ENCODE measurements at places on chromosomes 7 and 10.

DNA sequence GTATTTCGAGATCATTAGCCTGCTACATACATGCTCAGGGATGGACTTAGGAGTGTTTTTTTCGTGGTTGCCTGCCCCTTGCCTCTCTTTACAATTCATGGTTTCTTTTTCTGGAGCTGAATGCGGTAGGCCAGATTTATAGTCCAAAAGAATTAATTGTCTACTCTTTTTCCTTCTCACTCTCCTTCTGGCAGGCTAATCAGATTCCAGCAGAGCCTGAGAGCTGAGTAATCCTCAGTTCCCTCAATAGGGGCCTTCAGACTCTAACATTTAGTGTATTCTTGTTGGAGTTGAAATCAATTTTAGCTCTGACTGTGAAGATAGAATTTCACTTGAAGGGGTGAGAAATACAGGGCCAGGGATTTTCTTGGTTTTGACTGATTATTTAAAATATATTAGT lies 16.4 kb downstream of the SORCS3 start:
- DNase-seq, result peak; percentile 28

- no peak for DNase-seq
These were observed 15.5 kb downstream of the ZC3HAV1 start for GRCh38 chr7:139094030-139094429.

GRCh38 chr10:75033399-75034130 lies 77.9 kb upstream of the SAMD8 start:
- DNase-seq, result no peak

DNA sequence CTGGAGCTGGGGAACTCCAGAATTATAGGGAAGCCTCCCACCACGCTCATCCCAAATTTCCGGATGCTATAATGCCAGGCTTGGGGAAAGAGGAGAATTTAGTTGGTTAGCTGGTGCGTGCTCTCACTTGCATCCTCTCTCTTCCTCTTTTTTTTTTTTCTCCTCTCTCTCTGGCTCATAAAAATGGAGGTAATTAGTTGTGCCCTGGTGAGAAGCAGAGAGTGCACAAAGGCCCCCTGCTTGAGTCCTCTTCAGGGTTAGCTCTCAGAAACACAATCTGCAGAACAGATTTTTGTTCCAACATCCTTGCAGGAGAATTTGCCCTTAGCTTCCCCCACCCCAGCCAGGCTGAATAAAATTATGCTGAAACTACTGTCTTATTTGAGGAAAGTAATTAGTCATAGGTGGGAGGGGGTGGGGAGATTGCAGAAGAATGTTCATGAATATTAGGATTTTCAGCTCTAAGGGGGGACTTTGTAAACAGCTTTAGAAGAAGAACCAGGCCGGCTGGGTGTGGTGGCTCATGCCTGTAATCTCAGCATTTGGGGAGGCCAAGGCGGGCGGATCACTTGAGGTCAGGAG lies 7.6 kb downstream of the SERPINE1 start:
- peak; percentile 84 for DNase-seq

DNA sequence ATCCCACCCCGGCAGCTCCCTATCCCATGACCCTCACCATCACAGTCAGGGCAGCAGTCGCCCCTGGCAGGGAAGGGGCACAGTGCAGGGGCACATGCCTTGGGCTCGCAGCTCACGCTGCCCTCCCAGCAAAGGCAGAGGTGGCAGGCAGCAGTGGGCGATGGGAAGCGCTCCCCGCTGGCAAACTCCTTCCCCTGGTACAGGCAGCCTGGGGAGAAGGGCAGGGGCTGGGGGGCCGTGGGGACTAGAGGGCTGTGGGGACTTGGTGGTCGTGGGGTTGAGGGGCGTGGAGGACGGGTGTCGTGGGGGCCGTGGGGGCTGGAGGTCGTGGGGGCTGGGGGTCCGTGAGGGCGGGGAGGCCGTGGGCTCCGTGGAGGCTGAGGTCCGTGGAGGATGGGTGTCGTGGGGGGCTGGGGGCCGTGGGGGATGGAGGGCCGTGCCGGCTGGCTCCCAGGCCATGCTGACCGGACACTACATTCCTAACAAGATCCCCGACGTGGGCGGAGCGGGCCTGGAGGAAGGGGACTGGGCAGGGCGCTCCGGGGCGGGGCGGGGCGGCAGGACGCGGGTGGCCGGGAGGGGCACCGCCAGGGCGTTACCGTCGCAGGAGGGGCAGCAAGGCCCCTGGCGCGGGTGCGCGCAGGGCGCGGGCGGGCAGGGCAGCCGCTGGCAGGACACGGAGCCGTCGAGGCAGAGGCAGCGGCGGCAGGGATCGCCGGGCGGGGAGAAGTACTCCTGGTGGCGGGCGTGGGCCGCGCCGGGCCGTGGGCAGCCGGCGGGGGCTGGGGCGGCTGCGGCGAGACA lies 20.0 kb downstream of the KCP start:
- no peak for DNase-seq

DNA sequence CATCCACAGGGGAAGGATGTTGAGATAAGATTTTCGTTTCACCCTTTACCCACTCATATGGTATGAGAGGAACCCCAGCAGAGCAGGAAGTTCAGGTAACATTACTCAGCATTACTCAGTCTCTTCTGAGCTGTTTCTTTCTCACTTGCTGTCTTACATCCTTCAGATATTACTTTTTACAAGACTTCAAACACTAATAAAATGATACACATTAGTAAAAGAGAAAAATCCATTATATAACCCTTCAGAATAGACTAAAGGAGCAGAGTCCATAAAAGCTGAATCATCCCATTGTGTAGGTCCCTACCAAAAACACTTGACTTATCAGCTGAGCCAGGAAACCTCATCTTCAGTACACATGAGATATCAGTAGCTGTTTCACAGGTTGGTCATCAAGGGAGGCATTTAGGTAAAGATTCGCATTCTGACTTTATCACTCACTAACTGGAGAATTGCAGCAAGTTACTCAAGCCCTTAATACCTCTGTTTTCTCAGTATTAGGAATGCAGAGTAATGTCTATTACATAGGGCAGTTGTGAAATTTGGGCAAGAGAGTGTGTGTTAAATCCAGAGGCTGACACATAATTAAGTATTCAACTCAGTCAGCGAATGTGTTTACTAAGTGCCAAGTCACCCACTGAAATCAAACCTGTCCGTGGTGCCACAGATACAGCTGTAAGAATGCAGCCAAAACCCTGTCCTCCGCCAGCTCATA lies 44.7 kb downstream of the KLF6 start:
- peak; percentile 60 for DNase-seq

DNA sequence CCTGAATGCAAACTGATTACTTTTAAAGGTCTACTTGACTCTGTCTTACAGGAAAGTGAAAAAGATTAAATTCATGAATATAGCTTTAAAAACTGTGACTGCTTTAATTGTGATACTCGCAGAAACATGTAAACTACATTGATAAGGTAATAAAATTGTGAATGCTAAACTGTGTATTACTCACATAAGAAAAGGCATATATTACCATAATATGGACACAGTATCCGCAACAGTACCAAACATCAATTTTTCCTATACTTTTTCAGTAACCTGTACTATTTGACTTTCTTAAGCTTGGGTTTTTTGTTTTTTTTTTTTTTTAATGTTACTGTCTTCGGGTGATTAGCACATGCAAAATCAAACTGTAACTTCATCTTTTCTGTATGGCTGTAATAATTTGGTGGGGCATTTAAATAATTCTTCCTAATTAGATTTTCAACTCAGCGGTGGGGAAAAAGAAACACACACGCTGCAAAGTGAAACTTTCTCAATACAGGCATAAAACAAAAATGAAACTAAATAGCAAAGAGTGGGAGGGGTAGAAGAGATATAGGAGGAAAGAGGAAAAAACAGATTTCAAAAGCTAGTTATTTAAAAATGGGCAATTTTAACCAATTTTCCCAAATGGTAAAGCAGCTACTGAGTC lies 23.2 kb downstream of the NT5C3A start:
- DNase-seq, result no peak

DNA sequence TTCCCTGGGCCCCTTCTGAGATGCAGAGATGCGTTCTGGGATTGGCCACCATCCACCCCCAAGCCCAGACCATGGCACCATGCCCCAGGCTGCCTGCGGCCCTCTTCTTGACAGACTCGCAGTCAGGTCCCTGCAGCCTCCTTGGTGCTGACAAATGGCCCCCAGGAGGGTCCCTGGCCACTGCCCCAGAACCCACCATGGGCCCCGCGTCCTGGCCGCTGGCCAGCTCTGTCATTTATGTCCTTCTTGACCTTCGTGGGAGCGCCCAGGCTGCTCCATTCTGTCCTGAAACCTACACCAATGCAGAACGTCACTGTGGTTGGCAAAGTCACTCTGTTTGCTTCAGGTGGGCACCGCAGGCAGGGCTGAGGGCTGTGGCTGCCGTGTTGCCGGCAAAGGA lies 39.5 kb upstream of the SLC29A4 start:
- no peak for DNase-seq

DNA sequence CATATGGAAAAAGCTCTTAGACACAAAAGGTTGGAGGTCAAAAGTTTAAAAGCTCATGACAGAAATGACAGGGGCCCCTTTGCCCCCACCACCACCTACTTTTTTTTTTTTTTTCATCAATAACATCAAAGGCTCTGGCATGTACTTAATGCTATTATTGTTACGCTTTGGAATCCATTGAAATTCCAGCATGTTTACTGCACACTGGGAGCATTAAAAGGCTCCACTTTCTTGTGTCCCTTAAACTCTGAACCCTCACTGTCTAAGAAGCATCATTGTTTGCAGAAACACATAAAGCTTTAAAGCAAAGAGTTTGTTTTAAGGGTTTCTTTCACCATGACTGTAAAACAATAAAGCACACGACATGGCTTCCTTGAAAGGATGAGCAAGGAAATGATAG lies 149.4 kb downstream of the GLI3 start:
- DNase-seq, result no peak

DNA sequence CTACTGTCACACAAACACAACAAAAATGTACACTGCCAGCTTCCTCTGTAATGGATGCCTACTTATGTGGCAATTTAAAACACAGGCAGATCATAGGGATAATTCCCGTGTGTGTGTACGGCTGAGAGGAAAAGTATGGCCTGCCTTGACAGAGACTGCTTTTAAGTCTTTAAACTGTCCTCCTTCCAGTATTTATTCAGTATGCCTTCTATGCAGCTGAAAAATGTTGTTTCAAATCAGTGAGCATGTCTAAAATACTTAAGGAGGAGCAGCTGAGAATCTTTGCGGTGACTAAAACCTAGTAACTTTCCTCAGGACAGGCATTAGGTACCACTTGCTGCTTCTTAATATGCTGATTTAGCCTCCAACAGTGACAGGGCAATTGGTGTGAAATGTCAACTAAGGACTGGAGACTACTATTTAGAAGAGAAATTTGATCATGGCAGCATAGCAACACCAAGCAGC lies 126.3 kb downstream of the CACNA2D1 start:
- DNase-seq, result no peak

DNA sequence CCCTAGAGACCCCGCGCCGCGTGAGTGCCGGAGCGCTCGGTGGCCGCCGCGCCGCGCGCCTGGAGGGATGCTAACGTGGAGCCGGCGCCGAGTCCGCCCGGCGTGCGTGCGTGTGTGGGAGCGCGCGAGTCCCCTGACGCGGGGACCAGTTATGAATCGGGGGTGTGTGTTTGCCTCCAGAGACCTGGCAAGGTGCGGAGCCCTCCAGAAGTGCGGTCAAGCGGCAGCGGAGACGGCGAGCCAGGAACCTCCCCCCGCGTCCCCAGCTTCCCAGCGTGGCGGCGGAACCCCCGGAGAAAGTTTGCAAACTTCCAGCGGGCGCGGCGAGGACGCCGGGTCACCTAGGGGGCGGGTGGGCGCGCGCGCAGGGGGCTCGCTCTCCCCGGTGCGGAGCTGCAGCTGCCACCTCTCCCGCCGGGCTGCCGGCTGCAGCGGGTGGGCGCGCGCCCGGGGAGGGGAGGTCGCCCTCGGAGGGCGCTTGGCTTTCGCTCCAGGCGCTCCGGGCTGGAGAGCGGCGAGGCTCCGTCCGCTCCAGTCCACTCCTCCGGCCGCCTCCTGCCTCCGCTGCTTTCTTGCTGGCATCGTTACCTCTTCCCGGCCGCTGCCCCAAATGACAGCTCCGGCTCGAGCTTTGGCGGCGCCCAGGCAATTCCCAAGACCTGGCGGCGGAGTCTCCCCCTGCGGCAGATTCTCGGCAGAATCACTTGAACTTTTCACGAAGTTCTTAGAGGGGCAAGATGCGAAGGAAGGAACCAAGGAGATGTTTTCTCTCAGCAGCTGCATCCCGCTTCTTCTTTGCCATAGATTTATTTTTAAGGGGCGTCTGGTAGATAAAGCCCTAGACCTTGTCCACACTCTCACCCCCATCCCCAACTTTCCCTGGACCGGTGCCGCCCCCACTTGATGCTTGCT lies 2.3 kb upstream of the CREB5 start:
- peak; percentile 39 for DNase-seq

GRCh38 chr10:50417886-50418830 lies 166.8 kb upstream of the ASAH2 start:
- DNase-seq, result peak; percentile 87

DNA sequence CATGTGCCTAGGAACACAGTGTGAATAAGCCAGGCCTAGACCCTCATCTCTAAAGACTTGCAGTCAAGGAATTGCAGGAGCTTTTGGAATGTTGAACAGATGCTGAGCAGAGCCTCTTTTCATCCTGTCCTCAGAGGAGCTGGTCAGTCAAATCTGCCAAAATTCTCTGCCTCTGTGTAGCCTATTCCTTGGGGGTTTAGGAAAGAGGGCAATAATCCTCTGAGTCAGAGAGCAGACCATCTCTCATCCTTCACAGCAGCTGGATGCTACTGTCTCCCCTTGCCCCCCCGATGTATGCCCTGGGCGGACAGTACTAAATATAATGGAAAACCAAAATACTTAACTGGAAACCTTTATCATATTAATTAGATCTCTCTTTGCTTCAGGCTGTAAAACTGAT lies 52.6 kb downstream of the BICC1 start:
- DNase-seq, result peak; percentile 50

GRCh38 chr7:73876973-73877372 lies 16.0 kb downstream of the TMEM270 start:
- no peak for DNase-seq

GRCh38 chr10:125982260-125982948 lies 86.0 kb downstream of the FANK1 start:
- peak; percentile 80 for DNase-seq

DNA sequence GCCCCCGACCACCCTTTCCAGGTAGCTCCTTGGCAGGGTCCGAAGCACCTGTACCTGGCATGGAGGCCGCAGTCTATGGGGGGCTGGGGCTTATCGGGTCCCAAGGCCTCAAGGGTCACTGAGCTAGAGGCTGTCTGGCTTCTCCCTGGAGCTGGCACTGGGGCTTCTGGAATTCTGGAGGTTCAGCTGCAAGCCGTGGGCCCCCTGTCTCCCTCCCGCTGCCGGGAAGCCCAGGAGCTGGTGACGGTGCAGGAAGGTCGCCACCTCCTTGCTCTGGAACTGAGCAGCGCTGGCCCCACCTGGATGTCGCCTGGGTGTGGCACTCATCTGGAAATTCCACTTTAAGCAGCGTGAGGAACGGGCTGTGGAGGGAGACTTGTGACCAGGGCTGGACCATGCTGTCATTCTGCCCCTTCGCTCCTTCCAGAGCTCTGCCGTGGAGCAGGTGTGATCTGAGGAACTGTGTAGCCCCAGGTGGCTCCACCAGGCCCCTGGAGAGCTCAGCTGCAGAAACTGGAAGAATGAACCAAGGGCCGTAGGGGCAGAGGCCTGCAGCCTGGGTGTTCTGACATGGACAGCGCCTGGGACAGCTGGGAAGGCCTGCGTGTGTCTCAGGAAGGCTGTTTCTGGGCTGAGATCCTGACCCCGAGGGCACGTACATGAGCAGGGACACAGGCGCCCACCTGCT lies 129.7 kb upstream of the PPP2R2D start:
- no peak for DNase-seq

Measured in fibroblast of skin of right quadriceps (primary cell).